ENCODE measurements at places on chromosomes 16 and 17.
A peak's percentile ranks its signal among the peaks of the same experiment; 100 is the strongest.

DNA sequence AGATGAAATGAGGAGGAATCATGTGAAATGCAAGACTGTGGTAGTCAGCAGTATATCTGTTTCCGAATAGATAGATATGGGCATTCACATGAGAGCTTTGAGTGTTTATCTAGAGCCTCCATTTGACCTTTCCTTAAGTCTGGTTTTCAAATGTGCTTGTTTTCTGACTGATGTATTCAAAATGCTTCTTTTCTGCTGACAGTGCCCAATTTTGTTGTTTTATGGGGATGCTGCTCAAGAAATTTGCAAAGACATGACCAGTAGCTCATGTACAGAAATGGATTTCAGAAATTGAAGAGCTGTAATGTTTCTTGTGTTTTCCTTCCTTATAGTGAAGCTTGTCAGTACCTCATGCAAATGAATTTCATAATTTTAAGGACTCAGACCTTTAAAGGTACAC lies 903.4 kb upstream of the CDH8 start:
- DNase-seq: no peak

- DNase-seq: no peak
Observed at GRCh38 chr17:30421592-30421991, 42.9 kb downstream of the CPD start.

DNA sequence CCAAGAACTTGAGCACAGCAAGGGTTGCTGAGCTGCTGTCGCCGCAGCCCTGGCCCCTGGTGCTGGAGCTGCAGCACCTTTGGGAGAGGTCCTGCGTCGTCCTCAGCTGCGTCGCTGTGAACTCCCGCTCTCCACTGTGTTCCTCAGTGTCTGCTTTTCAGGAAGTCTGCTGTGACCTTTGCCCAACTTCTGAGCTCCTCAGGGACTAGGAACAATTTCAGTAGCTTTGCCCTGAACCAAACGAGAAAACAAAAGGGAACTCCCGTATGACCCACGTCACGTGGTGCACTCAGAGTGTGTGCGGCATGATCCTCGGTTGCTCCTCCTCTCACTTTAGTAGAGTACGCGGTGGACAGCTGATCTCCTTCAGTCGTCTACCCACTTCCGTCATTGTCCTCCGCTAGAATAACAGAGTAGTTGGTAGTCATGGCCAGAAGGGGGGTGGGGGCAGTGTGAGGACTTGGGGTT lies 44.2 kb downstream of the WDR45B start:
- DNase-seq: no peak

- DNase-seq: no peak
Observed at GRCh38 chr17:12568358-12569251, 97.1 kb upstream of the MYOCD start.

DNA sequence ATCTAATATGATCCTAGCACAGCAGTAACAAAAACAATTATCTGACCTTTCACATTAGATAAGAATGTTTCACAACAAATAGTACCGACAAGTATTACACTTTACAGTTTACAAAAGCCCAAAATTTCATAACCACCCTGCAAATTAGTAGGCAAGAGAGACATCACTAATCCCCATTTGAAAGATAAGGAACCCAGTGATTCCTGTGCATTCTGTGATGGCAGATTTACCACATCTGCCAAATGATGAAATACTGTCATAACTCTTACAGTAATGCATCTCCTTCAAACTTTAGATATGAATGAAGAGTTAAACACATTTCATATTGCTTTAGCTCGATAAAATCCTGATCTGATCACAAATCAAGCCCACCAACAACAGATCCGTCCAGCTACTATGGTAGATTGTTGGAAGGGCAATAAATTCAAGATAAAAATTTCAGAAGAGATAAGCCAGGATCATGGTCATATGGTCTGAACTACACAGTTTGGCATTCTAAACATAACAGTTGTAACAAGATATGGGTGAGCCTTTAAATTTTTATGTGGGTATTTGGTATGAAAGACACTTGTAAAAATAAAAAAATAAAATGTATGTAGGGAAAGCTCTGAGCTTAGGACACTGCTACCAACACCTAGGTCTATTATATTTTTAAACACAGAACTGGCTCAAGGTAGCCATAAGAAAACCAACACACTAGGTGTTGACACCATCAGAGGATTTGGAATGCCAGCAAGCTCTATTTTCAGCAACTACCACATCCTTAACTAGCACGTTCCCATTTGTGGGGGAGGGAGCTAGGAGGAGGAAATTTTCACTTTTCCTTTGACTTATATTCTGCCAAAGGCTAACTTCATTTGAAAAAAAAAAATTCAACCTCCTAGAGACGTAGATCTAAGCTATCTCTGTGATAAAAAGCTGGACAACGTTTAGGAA lies 9.3 kb downstream of the YWHAE start:
- no peak for DNase-seq

- DNase-seq: peak; percentile 51
Observed at GRCh38 chr17:67221062-67221998, 23.7 kb downstream of the HELZ start.

DNA sequence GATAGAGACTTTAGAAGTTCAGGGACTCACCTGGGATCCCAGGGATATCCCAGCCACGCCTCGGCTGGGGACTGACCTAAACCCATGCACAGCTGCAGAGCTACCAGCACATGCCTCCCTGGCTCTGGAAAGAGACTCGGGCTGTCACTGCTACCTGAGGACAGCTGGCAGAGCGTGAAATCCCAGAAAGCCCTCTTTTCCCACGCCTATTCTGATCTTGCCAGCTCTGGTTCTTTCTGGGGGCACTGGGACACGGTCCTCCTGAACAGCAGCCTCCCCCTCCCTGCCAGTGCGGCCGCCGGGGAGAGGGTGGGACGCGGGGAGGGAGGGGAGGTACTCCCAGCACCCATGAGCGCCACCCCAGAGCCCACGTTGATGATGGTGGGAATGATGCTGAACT lies 10.8 kb downstream of the P2RX5 start:
- DNase-seq: no peak

- DNase-seq: no peak
Observed at GRCh38 chr16:67888331-67888730, 3.6 kb downstream of the NRN1L start.

DNA sequence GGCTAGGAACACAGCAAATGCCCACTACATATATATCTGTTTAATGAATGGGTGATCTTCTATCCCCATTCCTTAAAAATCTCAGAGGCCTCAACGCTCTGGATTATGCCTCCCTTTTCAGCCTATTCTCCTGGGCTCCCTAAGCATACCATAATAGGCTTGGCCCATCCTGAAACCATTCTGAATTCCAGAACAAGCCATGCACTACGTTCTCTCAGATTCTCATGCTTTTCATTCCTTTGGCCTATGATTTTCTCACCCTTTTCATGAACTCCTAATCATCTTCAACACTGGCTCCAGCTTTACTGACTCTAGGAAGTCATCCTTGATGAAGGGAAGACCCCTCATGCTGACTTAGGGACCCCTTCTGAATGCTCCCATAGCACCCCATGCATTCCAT lies 71.1 kb downstream of the RPGRIP1L start:
- DNase-seq: no peak

- DNase-seq: no peak
Observed at GRCh38 chr17:41731836-41732235, 2.6 kb downstream of the HAP1 start.

GRCh38 chr16:53626811-53627210 lies 76.8 kb downstream of the RPGRIP1L start:
- no peak for DNase-seq

DNA sequence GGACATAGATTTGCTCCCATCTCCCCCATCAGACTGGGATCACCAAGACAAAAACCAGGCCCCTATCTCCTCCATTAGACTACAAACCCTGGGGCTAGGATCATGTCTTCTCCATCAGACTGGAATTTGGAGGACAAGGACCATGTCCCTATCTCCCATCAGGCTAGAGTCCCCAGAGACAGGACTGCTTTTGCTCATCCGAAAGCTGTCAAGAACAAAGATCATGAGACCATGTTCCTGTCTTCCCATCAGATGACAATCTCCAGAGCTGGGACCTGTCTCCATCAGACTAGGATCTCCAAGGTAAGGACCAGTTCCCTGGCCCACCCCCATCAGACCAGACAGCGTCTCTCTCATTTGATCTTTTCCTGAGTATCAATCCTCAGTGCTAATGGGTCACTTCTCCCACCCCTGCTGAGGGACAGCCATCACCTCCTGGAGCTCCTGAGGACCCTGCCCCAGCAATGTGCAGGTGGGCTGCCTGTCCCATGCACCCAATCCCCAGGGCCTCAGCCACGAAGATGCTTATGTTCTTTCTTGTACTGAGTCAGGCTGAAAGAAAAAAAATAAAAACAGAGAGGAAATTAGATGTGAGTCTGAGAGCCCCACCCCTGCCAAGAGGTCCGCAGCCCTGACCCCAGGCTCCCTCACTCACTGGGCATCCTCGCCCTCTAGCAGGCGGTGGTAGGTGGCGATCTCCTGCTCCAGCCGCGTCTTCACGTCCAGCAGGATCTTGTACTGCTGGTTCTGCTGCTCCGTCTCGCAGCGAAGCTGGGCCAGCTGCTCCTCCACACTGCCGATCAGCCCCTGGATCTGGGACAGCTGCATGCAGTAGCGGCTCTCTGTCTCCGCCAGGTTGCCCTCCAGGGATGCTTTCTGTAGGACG lies 90.3 kb downstream of the GOSR1 start:
- no peak for DNase-seq

Data from GM03348 (cell line).